ENCODE measurements at places on chromosomes 11 and 22. TPM values are rescaled to one million over a fixed set of nuclear protein-coding genes. Genes with fewer than 3 reads are reported as not detected.

The TTC36 gene
- total RNA-seq, result 0.47 TPM

The TRAPPC4 gene
- total RNA-seq, result 61.6 TPM

The INPP5J gene
- 8.9 TPM for total RNA-seq

The FDXACB1 gene
- total RNA-seq, result 3.8 TPM

The LRRC74B gene
- total RNA-seq, result not detected

GRCh38 chr22:39962071-39962470, 1.9 kb downstream of the TMA7B start:
- DNase-seq, result no peak

DNA sequence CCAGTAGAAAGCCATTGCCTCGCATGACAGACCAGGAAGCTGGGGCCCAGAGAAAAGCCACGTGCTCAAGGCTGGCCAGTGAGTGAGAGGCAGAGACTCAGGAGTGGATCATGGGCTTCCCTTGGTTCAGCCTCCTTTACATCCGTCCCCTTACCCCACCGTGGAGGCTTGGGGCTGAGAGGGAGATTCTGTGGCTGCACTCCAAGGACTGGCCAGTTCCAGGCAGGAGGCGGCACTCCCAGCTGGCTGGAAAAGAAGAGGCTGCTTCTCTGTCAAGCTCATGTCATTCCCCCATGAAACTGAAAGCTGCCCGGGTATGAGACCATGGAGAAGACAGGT, 6.6 kb upstream of the ASCL2 start:
- DNase-seq, result no peak

DNA sequence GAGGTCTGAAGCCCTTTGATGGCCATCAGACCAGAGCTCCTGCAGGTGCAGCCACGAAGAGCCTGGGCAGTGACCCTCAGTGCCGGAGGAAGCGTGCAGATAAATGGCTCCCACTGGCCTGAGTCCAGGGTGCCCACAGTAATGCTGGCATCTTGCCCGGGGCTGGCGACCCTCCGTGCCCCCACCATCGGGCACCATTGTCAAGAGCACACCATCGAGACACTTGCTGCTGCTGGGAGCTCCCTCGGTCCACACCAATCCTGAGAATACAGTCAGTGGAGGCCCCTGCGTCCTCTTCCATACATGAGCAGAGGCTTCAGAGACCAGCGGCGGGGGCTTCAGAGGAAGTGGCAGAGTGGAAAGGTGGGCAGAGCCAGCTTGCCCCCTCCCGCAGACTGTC, 1448.3 kb downstream of the BRD1 start:
- no peak for DNase-seq

- DNase-seq, result no peak
These were observed 113.0 kb upstream of the MTMR2 start for GRCh38 chr11:96036863-96037262.

DNA sequence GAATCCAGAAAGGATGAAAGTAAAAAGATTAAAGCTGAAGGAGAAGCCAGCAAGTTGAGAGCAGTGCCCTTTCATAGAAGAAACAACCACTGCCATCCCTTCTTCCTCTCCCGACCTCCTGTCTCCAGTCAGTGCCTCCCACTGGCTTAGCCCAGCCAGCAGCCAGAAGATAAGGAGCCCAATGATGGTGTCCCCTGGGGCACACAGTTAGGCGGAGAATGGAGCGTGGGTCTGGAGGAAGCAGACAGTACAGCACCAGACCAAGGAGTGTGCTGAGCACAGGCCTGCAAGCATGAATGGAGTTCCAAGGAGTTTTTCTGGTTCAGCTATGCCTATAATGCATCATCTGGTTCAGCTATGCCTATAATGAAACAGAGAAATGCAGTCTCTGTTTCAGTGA, 54.3 kb upstream of the TNRC6B start:
- DNase-seq, result no peak

GRCh38 chr11:95076981-95077380, 10.3 kb downstream of the SRSF8 start:
- no peak for DNase-seq

DNA sequence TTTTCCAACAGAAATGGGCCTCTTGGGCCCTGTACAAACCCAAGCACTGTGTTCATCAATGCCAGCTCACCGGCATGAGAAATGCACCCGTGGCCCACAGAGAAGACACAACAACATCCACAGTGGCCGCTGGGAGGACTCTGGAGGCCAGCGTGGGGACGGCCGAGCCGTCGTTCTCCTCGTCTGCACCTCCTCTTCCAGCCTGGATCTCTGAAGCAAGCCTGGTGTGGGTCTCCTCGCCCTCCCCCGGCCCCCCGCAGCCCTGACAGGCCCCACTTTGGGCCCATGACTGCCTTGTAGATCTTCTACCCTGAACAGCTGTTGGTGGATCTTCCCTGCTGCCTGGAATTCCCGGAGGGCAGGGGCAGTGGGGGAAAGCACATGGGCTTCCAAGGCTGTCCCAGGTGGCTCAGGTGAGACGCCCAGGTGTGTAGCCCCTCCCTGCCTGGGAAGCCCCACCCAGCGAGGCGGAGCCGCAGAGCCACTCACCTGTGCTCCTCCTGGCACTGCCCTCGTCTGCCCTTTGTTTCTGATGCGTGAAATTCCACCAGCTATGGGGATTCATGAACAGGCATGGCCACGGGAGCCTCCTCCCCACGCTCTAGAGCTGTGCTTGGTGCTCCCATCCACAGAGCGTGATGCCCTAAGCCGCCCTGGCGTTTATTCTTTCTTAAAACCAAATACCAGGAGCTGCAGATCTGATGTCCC, 225.9 kb downstream of the BRD1 start:
- no peak for DNase-seq

- no peak for DNase-seq
These were observed 3.1 kb downstream of the SAA2 start for GRCh38 chr11:18245396-18245795.

DNA sequence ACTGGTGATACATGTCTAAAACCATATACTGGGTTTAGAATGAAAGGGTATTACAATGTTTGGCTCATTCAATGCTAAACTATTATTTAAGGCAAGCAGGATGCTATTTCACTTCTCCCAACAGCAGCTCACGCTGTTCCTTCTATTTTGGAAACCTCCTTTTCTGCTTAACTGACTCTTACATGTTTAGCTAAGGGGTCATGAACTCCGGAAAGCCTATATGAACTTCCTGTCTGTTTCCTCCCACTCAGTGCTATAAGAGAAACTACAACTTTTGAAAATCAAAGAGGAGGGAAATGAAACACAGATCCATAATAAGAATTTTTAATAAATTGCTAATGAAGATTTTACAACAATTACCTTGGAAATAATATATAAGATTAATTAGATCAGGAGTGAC, 30.9 kb downstream of the SLC36A4 start:
- DNase-seq, result no peak

- DNase-seq, result no peak
These were observed 31.6 kb upstream of the GAL start for GRCh38 chr11:68652683-68653156.

GRCh38 chr11:43866520-43866919, 14.1 kb upstream of the ALKBH3 start:
- no peak for DNase-seq

- DNase-seq, result no peak
These were observed 4.6 kb downstream of the B4GALNT4 start for GRCh38 chr11:373716-374551.

Measured in HCT116 (cell line).